ENCODE measurements at places on chromosomes 13 and 19.

- DNase-seq: no peak
Measured at GRCh38 chr19:45771311-45771933, 2.4 kb upstream of the SIX5 start.

- no peak for DNase-seq
Measured at GRCh38 chr13:29315847-29316246, 279.6 kb downstream of the SLC7A1 start.

GRCh38 chr13:41533266-41534052, 76.1 kb downstream of the RGCC start:
- no peak for DNase-seq

DNA sequence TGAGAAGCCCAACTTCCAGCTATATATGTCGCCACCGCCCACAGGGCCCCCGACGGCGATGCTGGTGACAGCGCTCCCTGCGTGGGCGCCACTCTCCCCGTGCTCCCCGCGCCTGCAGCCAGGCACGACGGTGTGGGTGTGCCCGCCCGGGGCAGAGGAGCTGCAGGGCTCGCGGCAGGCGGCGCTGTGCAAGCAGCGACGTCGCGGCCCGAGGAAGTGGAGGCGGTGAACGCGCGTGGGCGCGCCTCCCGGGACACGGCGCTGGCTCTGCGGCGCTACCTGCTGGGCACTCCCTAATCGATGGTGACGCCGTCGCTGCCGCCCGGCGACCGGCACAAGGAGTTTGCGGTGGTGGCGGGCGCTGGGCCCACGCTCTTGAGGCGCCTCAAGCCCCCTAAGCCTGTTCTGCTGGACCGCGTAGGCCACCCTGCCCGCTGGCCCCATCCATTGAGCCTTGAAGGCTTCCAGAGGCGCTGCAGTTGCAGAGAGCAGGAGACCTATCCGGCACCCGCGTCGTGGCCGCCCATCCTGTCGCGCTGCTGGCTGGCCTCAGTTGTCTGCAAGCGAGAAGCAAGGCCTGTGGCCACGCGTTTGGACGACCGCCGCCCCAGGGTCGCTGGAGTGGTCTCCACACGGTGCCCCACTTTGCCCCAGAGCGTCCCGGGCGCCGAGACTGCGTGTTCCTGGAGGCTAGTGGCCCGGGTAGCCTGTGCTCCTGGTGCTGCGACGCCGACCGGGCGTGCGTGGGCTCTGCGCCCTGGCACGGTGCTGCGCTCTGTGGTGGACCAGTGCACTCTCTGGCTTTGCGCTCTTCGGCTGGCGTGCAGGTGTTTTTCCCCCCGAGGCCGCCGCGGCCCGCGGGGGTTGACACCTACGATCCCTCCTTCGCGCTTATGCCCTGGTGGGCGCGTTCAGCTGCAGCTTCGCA, 23.1 kb downstream of the LRFN3 start:
- DNase-seq: peak; percentile 39

- peak; percentile 33 for DNase-seq
Measured at GRCh38 chr13:110109910-110110309, 197.0 kb downstream of the COL4A1 start.
